Activated naive CD4-positive, alpha-beta T cell treated with anti-CD3 and anti-CD28 coated beads, Interleukin-2, amount 50 U/mL, for 16 hours (primary cell): ENCODE measurements at places on chromosomes 11 and 22.

- no peak for DNase-seq
These were observed 733.0 kb upstream of the KIRREL3 start for GRCh38 chr11:127733552-127733951.

DNA sequence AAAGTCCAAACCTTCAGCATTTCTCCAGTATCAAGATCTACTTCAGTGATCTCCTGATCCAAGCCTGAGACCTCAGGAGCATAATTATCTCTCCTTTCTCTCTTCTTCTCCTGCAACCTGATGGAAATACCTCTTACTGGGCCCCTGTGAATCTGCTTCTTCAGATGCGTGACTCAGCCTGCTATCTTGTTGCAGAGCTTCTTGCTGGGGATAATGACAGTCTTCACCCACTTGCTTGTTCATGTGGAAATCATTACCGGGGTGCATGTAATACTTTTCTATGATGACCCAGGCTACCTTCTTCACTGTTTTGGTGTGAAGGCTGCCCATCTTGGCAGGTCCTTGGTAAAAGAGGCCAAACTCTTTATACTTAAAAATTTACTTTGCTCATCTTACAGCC lies 140.0 kb upstream of the POU2AF2 start:
- DNase-seq = no peak

DNA sequence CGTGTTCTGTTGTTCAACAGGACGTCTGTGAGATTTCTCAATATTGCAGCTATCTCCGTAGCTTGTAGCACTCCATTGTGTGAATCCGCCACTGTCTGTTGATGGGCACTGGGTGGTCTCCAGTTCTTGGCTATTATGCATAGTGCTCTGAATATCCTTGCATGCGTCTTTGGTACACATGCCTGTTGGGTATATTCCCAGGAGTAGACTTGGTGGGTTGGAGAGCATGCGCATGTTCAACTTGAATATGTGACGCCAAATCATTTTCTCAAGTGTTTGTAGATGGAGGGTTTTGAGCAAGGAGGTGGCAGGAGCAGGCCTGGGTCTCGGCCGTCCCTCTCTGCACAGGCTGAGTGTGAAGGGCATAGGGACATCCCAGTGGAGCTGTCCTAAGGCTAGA lies 24.8 kb upstream of the TSKU start:
- no peak for DNase-seq

DNA sequence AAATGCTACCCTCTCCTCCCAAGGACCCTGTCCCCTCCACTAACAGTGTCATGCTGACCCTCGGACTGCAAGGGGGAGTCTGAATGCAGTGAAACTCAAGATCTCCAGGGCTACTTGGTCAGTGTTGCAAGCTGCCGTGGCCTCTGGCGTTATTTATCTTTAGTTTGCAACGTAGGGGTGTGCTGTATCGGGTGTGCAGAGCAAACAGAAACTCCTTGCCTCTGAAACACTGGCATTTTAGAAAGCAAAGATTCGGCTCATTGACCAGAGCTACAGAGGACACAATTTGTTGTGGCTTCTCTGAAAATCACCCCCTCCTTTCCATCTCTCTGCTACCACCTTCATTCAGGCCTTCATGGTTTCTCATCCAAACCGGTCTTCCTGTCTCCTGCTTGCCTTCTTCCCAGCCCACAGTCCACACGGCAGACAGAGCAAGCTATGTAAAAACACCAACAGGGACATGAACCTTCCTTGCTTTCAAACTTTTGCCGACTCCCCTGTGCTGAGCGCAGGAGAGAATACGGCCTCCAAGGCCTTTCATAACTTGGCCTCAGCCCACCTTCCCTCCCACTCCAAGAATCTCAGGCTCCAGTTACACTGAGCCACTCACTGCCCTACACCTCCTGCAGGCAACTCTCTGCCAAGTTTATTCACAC lies 14.9 kb downstream of the FZD4 start:
- no peak for DNase-seq

DNA sequence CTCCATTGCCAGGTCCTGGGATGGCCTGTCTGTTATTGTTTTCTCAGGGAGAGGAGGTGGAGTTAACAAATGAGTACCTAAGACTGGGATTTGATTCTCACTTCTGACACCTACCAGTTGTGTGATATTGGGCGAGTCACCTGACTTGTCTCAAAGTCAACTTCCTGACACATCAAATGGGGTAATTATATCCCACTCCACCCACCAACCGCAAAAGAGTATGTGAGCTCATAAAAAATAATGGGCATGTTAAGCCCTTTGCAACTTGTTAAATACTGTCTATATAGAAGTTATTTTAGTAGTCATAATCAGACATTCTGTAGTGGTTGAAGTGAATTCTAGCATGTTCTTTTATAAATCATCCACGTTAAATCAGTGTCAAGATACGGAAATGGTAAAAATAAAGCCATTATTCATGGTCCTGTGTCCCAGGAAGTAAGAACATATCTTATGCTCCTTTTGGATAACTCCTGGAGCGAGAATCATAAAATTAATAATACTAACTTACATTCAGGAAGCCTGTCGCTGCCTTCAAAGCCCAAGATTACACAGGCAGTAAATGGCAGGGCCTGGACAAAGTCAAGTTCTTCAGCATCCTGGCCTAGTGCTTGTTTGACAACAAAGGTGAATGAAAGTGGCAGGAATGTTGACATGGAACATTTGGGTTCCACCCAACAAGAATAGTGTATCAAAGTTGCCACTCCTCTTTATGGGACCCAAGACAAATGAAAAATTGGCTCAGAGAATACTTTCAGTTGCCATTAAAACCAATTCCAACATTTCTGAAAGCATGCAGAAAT lies 54.3 kb downstream of the SYTL2 start:
- peak; percentile 20 for DNase-seq
